ENCODE measurements at places on chromosomes 12 and 14.

GRCh38 chr12:1939801-1940607 lies 21.6 kb upstream of the CACNA2D4 start:
- DNase-seq: peak; percentile 85

- DNase-seq: peak; percentile 45
These were observed at the start of gene PITPNM2 for GRCh38 chr12:123150744-123151456. PITPNM2 (minus strand) TSS chr12:123151090; CDS start chr12:123034590, 116,500 bp downstream.

GRCh38 chr12:57609781-57610553 lies 1.3 kb upstream of the ARHGEF25 start:
- DNase-seq: no peak

- DNase-seq: no peak
These were observed 82.4 kb downstream of the NINJ2 start for GRCh38 chr12:580813-581212.

DNA sequence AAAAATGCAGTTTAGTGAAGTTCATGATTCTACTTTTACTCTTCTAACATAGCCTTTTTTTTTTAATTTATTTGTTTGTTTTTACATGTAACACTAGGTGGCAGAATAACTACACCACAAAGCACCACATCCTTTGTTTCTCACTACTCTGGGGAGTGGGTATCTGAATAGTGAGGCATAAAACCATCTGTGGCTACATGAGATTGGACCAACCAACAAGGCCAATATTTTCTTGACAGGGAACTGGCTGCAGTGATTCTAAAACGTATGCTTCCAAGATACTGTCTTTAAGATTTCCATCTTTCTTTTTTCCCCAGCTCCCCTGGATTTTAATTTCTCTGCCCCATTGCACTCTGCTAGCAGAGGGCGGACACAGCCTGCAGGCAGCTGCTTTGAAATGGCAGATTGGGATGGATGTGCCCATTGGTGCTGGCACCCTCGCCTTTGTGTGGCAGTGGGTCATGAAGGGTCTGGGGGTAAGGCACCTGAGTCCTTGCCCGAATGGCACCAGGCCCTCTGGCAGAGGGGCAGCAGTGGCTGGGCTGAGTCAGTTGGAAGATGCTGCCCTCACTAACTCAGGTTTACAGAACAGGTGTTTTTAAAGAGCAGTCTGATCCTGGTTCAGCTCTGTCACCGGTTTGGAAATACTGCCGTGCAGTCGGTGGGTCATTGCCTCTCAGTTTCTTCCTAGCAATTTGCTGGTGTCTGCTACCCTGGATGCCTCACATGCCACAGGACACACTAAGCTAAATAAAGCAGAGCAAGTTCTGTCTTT lies 429.1 kb downstream of the RAD51B start:
- DNase-seq: no peak

- no peak for DNase-seq
These were observed 23.1 kb downstream of the KCNK10 start for GRCh38 chr14:88299865-88300530.

- DNase-seq: no peak
These were observed 450.3 kb downstream of the RMST start for GRCh38 chr12:97912943-97913342.

- no peak for DNase-seq
These were observed 268.6 kb downstream of the ITPR2 start for GRCh38 chr12:26564391-26564790.

DNA sequence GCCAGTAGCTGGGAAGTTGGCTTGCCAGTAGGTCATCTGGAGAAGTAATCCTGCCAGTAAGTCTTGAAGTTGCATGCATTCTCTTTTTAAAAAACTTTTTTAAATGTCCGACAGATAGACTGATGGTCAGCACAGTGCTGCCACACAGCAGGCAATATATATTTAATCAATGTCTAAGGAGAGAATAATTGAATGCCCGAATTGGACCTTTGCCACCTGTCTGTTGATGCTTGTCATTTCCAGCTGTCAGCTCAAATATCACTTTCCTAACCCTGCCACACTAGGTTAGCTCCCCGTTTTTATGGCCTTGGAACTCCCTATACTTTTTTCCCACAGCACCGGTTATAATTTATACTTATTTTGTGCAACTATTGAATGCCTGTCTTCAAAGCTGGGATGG lies 2.1 kb upstream of the SLC15A4 start:
- DNase-seq: no peak
